Left renal cortex interstitium (tissue), 4 donors: ENCODE measurements at places on chromosomes 2 and 18. TPM values are rescaled to one million over a fixed set of nuclear protein-coding genes. Genes with fewer than 3 reads are reported as not detected.

GRCh38 chr2:7102826-7103225 lies 185.6 kb downstream of the RNF144A start:
- DNase-seq: no peak

DNA sequence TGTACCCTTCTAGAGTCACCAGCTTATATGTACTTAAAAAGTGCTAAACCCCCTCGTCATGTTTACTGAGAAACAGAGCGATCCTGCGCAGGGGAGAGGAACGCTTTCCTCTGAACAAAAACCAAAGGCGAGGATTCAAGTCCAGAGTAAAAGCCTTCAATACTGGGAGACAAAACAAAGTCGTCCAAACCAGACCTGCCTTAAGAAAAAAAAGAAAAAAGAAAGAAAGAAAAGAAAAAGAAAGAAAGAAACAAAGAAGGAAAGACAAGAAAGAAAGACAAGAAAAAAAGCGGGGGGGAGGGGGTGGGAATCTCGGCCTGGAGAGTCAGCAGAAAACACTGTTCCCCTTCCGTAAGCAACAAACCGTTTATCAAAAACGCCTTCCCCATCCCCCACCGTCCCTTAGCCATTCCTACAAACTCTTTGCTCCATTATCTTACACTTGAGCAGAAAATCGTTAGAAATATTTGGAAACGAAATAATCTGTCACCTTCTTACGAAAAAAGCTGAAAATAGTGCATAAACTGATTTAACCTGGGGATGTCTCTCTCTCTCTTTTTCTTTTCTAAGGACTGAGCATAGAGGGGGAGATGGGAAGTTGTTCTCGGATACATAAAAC lies 3.3 kb downstream of the PTGR3 start:
- no peak for DNase-seq

- DNase-seq: no peak
Observed at GRCh38 chr2:110745048-110745447, 12.7 kb downstream of the ACOXL start.

GRCh38 chr2:29066271-29066860 lies 8.0 kb downstream of the PCARE start:
- DNase-seq: no peak

DNA sequence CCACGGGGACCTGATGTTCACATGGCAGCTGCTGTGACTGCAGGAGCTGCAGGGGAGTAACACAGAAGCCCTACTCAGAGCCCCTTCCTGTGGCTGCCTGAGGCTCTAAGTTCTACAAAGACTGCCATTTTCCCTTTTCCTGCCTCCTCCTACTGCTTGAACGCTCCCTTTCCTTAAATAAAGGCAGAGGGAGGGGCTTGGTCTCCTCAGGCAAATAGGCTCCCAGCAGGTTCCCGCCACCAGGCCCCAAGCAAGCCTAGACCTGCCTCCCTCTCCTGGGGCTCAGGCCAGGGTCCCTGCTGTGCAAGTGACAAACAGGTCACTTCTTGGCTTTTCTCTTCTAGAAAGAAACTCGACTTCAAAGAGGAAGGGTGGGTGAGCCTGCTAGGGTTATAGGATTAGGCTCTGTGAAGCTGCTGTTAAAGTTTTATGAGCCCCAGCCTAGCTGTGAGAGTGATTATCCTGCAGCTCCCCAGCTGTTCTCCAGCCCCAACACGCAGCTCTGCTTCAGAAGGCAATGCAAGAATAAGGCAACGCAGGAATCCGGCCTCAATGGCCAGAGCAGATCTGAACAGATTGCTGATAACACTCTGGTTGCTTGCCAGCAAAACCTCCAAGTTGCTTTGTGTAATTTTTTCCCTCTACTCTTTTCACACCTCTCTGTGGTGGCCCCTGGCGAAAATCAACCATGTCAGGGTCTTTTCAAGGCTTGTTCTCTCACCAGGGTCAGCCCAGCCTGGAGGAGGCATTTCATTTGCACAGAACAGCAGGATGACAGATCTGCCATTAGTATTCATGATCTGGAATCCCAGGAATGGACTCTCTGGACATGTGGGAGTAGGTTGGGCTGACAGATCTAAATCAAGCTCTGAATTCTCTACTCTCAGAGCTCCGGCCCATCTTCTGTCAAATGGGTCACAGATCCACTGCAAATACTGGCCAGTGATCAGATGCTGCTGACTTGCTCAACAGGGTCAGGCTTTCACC lies 71.3 kb downstream of the MRO start:
- no peak for DNase-seq

GRCh38 chr2:158194229-158194628 lies 92.6 kb downstream of the UPP2 start:
- DNase-seq: no peak

DNA sequence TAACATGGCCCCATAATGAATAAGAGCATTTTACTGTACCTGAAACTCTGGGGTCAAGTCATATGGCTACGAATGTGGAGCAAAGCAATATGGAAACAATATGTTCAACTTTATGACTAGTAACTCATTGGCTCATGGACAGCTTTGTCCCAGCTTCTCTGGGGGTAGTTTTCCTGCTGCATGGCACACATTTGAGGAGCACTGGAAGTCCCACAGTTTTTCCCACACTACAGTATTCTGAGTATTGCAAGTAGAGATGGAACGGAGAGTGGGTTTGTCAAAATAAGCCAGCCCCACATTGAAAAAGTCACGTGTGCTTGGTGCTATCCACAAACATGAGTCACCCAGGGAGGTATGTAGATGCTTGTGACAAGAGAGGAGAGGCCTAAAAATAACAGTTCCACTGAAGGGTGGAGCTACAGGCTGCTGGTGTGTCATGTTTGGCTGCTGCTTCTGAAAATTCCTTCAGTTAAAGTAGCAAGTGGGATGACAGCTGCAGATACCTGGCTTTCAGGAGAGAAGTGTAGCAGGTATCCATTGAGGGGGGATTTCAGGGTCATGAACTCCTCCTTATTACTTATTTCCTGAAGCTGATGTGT lies 48.2 kb upstream of the CTAGE1 start:
- no peak for DNase-seq

GRCh38 chr2:71933467-71934319 lies 214.0 kb downstream of the CYP26B1 start:
- no peak for DNase-seq

Gene AQP12B
- polyA plus RNA-seq: 0.49 TPM

Gene RNMT
- polyA plus RNA-seq: 52.5 TPM

Gene ITGA6
- polyA plus RNA-seq: 121 TPM

Gene ANKRD62
- polyA plus RNA-seq: 0.08 TPM

Gene RBM44
- 1.4 TPM for polyA plus RNA-seq

Gene FMNL2
- 87.2 TPM for polyA plus RNA-seq

Gene CYRIA
- polyA plus RNA-seq: 3.3 TPM

Gene NCKAP1
- 142 TPM for polyA plus RNA-seq

Gene ALPI
- 0.09 TPM for polyA plus RNA-seq

Gene KIF3C
- 16.8 TPM for polyA plus RNA-seq

Gene DCAF17
- 34.3 TPM for polyA plus RNA-seq
